ENCODE measurements at places on chromosomes 6 and 20. TPM values are rescaled to one million over a fixed set of nuclear protein-coding genes. Genes with fewer than 3 reads are reported as not detected.

DNA sequence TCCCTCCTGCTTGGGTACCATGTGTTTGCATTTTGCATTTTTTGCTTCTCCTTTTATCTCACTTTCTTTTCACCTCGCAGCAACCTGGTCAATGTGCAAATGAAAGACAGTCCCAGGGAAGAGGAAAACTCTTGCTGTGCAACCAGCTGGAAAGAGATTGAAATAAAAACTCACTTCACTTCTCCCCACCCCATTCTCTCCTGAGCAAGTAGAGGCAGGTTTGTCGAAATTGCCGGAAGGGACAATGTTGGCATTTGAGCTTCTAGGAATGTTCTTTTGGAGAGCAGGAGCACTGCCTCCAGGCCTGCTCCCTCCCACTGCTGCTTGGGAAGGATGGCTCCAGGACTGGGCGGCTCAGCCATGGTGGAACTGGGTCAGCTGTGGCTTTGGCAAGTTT lies 30.6 kb downstream of the KCNG1 start:
- no peak for DNase-seq
- H3K36me3 ChIP-seq = no peaks in the 10 kb centered on the region
- H3K27ac ChIP-seq = no peak overlapping the region
- H3K4me3 ChIP-seq = no peak overlapping the region

- DNase-seq = peak; percentile 19
- H3K4me3 ChIP-seq = no peak overlapping the region
- no peak overlapping the region for H3K27ac ChIP-seq
- peaks cover 5% of the 10 kb centered on the region for H3K4me1 ChIP-seq
These were observed 34.2 kb upstream of the SRPK1 start for GRCh38 chr6:35955071-35955470.

DNA sequence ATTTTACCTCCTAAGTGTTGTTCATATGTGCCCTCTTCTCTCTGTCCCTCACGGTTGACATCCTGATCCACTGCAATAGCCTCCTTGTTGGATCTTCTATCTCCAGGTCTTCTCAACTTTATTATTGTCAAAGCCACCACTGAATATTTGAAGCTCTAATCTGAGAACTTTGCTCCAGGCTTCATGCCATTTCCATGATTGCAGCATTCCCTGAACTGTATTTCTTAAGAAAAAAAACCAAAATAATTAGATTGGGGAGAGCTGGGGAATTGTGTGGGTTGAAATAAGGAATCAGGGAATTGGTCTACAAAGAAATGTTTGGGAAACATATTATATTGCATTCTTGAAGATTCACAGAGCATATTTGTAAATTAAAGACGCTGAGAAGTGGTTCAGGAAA lies 2.5 kb upstream of the STX7 start:
- no peak for DNase-seq
- peaks cover 6% of the 10 kb centered on the region for H3K27me3 ChIP-seq
- peaks cover 7% of the 10 kb centered on the region for H3K4me1 ChIP-seq
- no peak overlapping the region for H3K27ac ChIP-seq
- no peak overlapping the region for H3K4me3 ChIP-seq
- H3K36me3 ChIP-seq = no peaks in the 10 kb centered on the region

DNA sequence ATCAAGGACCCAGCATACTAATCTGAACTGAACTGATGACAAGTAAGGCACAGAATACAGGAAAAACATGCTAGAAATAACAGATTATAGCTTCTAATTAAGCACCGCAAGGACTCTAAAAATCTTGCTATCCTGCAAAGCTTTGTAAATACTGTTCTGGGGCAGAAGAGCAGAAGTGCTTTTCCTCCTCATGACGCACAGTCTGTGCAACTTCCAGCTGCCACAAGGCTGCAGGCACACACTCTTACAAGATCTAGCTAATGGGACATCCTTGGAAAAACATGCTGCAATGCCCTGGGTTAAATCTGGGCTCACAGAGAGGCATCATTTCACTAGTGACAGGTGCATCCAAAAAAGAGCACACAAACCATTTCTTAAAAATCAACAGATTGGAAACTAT lies 188.6 kb downstream of the GJA10 start:
- H3K27me3 ChIP-seq = no peaks in the 10 kb centered on the region
- H3K4me3 ChIP-seq = no peak overlapping the region
- H3K36me3 ChIP-seq = no peaks in the 10 kb centered on the region
- no peak for DNase-seq
- H3K4me1 ChIP-seq = peaks cover 16% of the 10 kb centered on the region

DNA sequence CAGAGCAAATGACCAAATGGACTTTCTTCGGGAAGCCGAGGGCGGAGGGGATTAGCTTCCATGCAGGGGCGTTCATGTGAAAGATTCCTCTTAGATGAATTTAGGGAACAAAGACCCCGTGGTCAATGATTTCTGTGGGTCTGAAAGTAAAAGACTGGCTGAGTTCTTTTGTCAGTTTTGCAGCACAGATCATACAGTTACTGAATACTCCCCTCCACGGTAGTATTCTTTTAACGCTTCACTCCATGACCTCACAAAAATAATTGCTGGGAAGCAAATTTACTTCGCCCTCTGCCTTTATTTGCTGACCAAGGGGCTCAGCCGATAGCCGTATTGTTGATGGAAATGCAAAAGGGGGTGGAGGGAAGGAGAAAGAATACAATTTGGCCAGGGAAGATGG lies 86.0 kb upstream of the SALL4 start:
- H3K4me1 ChIP-seq = no peaks in the 10 kb centered on the region
- H3K4me3 ChIP-seq = no peak overlapping the region
- no peaks in the 10 kb centered on the region for H3K27me3 ChIP-seq
- no peak for DNase-seq
- H3K36me3 ChIP-seq = no peaks in the 10 kb centered on the region

GRCh38 chr6:137925141-137925698 lies 58.2 kb downstream of the TNFAIP3 start:
- H3K4me3 ChIP-seq = no peak overlapping the region
- peaks cover 32% of the 10 kb centered on the region for H3K4me1 ChIP-seq
- no peak for DNase-seq
- H3K36me3 ChIP-seq = no peaks in the 10 kb centered on the region
- H3K27me3 ChIP-seq = no peaks in the 10 kb centered on the region

- no peaks in the 10 kb centered on the region for H3K27me3 ChIP-seq
- H3K27ac ChIP-seq = no peak overlapping the region
- DNase-seq = no peak
- H3K4me3 ChIP-seq = no peak overlapping the region
- H3K36me3 ChIP-seq = no peaks in the 10 kb centered on the region
These were observed 74.9 kb downstream of the FOXO3 start for GRCh38 chr6:108635505-108636226.

- no peak overlapping the region for H3K4me3 ChIP-seq
- no peaks in the 10 kb centered on the region for H3K36me3 ChIP-seq
- no peak for DNase-seq
These were observed 89.4 kb downstream of the PLG start for GRCh38 chr6:160791459-160791858.

DNA sequence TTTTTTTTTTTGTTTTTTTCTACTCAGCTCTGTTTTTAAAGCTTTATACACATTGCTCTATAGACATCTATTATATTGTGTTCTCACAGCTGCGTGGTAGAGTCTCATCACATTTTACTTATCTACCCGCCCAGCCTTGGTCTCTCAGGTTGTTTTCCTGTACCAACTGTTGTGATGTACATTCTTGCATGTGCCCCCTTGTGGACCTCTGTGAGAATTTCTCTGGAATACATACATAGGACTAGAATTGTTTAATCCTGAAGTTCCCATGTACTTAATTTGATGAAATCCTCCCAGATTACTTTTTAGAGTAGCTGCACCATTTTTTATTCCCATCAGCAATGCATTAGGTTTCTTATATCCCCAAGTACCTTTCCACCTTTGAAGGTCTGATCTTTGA lies 40.4 kb upstream of the TINAG start:
- DNase-seq = peak; percentile 27
- no peaks in the 10 kb centered on the region for H3K36me3 ChIP-seq
- H3K4me1 ChIP-seq = no peaks in the 10 kb centered on the region
- no peaks in the 10 kb centered on the region for H3K27me3 ChIP-seq

GRCh38 chr6:69894578-69895347 lies 28.4 kb downstream of the COL19A1 start:
- no peak overlapping the region for H3K27ac ChIP-seq
- H3K27me3 ChIP-seq = no peaks in the 10 kb centered on the region
- H3K4me3 ChIP-seq = no peak overlapping the region
- no peaks in the 10 kb centered on the region for H3K36me3 ChIP-seq
- peak; percentile 40 for DNase-seq
- no peaks in the 10 kb centered on the region for H3K4me1 ChIP-seq

GRCh38 chr20:49381558-49382493 lies 100.6 kb downstream of the KCNB1 start:
- no peak overlapping the region for H3K27ac ChIP-seq
- H3K36me3 ChIP-seq = no peaks in the 10 kb centered on the region
- DNase-seq = peak; percentile 49
- no peak overlapping the region for H3K4me3 ChIP-seq

DNA sequence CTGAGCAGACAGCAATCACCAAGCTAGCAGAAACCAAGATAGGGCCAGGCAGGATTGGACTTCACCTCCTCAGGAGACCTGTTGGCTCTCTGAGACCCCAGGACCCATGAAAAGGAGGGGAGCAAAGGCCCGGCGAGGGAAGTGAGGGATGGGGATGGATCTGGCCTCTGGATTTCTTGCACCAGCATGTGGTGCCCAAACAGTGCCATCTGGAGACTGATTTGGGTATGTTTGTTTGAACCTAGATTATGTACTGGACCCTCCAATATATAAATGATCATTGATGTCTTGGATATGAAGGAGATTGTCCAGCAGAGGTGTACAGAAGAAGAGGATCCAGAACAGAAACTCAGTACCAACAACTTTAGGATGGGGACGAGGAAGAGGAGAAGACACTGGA lies 83.4 kb upstream of the LY86 start:
- no peak for DNase-seq
- no peak overlapping the region for H3K4me3 ChIP-seq
- no peak overlapping the region for H3K27ac ChIP-seq
- H3K27me3 ChIP-seq = no peaks in the 10 kb centered on the region
- no peaks in the 10 kb centered on the region for H3K36me3 ChIP-seq

DNA sequence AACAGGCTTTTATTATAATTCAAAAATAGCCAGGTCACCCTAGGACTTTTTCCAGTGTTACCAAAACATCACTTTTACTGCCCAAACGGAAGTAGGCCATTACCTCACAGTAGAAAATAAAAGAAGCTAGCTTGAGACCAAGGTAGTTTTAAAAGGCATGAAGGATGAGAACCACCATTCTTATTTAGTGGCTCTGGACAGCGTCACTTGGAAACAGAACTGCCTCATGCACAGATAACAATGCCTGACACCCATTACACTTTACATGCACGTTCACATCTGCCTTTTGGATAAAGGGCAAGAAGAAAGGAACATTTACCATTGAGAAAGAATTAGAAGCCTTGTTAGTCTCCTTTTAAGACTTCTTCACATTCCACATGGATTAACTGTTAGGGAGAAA lies 1.9 kb upstream of the PAQR8 start:
- DNase-seq = no peak
- no peak overlapping the region for H3K27ac ChIP-seq
- no peaks in the 10 kb centered on the region for H3K36me3 ChIP-seq
- no peaks in the 10 kb centered on the region for H3K27me3 ChIP-seq

- DNase-seq = peak; percentile 100
- peak overlapping the region; percentile 96 for H3K27ac ChIP-seq
- H3K4me1 ChIP-seq = peaks cover 10% of the 10 kb centered on the region
- no peaks in the 10 kb centered on the region for H3K36me3 ChIP-seq
- peak overlapping the region; percentile 13 for H3K4me3 ChIP-seq
- no peaks in the 10 kb centered on the region for H3K27me3 ChIP-seq
These were observed 183.6 kb downstream of the PRL start for GRCh38 chr6:22113026-22113766.

DNA sequence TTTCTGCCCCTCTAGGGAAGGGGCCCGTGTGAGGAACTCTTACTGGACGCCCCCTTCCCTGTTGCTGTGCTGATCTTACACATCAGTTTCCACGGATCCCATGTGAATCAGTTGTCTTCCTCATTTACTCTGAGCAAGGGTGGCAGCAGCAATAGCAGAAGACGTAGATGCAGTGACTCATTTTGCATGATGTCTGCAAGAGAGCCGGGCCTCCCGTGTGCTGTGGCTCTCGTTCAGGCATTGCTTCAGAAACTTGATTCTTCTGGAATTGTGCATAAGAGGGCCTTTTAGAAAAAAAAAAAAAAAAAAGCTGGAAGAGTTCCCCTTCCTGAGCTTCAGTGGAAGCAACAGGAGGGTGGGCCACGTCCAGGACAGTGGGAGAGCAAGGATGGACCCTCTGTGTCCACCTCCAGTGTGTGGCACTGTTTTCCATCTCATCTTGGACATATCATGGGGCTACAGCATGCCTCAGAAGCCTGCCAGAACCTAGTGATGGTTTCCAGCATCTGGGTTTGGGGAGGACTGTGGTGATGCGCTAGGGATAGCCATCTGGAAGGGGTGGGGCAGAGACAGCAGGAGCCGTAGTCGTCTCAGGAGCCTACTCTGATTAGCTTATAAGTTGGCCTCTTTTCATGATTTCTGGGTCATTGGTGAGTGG lies 62.1 kb downstream of the FOXO3 start:
- peak overlapping the region; percentile 78 for H3K27ac ChIP-seq
- H3K4me1 ChIP-seq = peaks cover 38% of the 10 kb centered on the region
- H3K36me3 ChIP-seq = no peaks in the 10 kb centered on the region
- H3K27me3 ChIP-seq = no peaks in the 10 kb centered on the region
- peak; percentile 95 for DNase-seq

DNA sequence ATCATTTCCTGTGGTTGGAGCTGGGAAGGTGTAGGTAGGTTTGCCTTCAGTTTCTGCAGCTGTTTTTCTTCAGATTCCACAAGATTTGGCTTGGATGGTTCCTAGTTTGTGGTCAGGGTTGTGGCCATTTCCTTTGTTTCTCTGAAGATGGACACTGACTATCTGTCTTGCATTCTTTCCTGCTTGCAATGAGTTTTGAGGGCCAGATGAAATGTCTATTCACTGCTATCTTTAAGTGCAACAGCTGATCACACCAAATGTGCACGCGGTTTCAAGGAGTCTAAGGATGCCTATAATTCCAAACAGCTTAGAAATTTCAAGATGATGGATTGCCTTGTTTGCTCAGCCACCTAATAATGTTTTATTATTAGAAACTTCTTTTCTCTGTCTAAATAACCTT lies 28.4 kb downstream of the IL20RA start:
- peak; percentile 97 for DNase-seq
- H3K4me1 ChIP-seq = peaks cover 23% of the 10 kb centered on the region
- peak overlapping the region; percentile 45 for H3K27ac ChIP-seq
- H3K36me3 ChIP-seq = no peaks in the 10 kb centered on the region
- H3K27me3 ChIP-seq = no peaks in the 10 kb centered on the region

GRCh38 chr20:58149437-58150091 lies 78.9 kb downstream of the ANKRD60 start:
- no peaks in the 10 kb centered on the region for H3K36me3 ChIP-seq
- no peak overlapping the region for H3K4me3 ChIP-seq
- no peak overlapping the region for H3K27ac ChIP-seq
- H3K27me3 ChIP-seq = peaks cover 38% of the 10 kb centered on the region

The NCOA3 gene
- 31.0 TPM for total RNA-seq

The NR2E1 gene
- total RNA-seq = not detected

The F13A1 gene
- total RNA-seq = 10.1 TPM

The ADTRP gene
- total RNA-seq = 0.58 TPM

The OLIG3 gene
- total RNA-seq = 0.14 TPM

The SLC16A10 gene
- 0.48 TPM for total RNA-seq

The NUDT3 gene
- 16.7 TPM for total RNA-seq

The PRR3 gene
- 13.0 TPM for total RNA-seq

The TXLNB gene
- total RNA-seq = 0.58 TPM

The ATP6V1G2 gene
- 3.4 TPM for total RNA-seq
